ENCODE measurements at places on chromosomes 13 and 19.
A peak's percentile ranks its signal among the peaks of the same experiment; 100 is the strongest.

- no peak for DNase-seq
These were observed 58.5 kb downstream of the SCGB2B2 start for GRCh38 chr19:34618410-34618809.

DNA sequence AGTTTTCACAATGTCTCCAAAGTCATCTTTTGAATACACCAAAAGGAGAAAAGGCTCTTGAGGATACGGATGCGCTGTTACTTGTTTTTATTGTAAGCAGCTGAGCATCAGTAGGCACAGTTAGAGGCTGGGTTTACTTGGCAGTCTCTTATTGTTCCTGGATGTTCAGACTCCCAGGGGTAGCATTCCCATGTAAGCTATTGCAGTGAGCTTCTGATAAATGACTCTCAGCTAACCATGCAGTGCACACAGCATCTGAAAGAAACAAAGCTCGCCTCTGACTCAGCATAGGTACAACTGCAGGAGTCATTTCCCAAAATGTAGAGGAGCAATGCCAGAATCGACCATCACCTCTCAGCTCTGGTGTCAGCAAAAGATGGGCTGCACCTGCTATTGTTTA is 84.8 kb downstream of the DCT start:
- DNase-seq, result no peak

DNA sequence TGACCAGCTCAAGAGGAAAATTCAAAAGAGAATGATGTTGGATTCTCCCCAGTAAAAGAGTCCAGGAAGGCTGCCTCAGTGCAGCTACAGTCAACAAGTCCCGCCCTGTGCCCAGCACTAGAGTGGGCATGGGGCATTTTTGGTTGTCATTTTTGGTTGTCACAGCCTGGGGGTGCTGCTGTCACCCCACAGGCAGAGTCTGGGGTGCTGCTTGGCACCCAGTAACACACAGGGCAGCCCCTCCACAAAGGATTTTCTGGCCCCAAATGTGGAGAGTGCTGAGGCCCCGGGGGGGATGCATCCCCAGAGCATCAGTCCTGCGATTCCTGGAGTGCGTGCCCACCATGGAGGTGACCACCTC is 28.2 kb upstream of the TMEM255B start:
- no peak for DNase-seq

DNA sequence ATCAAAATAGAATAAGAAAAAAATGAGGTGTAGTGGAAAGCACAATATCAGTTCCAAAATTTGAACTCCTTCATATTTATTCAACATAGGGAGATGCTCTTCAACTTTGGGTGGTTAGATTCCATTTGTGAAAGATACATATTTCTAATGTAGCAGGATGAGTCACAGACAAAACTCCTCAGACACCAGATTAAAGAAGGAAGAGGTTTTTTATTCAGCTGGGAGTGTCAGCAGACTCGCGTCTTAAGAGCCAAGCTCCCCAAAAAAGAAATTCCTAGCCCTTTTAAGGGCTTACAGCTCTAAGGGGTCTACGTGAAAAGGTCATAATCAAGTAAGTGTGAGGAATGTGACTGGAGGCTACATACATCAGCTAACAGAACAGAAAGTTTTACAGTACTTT is 6.8 kb upstream of the ZNF765 start:
- DNase-seq, result no peak

DNA sequence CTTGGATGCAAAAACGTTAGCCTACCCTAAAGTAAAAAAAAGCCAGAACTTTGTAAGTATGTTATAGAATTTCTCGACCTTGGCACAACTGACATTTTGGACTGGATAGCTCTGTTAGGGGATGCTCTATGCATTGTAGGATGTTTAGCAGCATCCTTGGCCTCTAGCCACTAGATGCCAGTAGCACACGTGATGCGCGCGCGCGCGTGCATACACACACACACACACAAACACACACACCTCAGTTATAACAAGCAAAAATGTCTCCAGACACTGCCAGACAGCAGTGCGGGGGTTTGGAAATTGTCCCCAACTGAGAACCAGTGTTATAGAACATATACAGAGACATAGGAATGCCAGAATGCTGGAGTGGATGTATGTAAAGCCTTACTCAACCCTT is 17.2 kb downstream of the ZNF226 start:
- no peak for DNase-seq

DNA sequence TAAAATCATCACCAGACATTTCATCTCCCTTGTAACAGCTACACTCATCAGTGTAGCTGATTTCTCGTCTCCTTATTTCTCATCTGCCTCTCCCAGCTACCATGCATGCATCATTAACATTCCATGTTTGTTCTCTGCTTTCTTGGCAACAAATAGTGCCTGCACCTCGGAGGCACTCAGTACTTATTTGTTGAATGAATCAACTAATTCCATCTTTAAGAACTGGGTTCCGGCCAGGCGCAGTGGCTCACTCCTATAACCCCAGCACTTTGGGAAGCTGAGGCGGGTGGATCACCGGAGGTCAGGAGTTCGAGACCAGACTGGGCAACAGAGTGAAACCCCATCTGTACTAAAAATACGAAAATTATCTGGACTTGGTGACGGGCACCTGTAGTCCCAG is 63.9 kb upstream of the GTF3A start:
- DNase-seq, result no peak

- DNase-seq, result no peak
These were observed 79.0 kb upstream of the ZNF536 start for GRCh38 chr19:30293051-30293785.

DNA sequence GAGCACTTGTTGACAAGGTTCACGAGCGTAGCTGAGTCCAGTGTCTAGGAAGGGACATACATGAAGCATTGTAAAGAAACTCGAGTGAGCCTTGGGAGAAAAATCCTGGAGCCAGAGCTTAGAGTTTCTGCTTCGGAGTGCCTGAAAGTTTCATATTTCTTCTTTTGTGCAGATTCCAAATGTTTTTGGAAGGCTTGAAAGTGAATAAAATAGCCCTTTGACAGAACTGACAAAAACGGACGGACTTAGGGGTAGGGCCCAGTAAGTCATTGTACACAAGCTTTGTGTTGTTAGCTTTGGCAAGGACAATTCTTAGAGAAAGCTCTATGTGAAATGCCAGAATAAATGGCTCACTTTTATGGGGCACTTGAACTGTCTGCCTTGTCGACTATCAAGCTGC is 2.8 kb downstream of the RNF113B start:
- DNase-seq, result no peak

DNA sequence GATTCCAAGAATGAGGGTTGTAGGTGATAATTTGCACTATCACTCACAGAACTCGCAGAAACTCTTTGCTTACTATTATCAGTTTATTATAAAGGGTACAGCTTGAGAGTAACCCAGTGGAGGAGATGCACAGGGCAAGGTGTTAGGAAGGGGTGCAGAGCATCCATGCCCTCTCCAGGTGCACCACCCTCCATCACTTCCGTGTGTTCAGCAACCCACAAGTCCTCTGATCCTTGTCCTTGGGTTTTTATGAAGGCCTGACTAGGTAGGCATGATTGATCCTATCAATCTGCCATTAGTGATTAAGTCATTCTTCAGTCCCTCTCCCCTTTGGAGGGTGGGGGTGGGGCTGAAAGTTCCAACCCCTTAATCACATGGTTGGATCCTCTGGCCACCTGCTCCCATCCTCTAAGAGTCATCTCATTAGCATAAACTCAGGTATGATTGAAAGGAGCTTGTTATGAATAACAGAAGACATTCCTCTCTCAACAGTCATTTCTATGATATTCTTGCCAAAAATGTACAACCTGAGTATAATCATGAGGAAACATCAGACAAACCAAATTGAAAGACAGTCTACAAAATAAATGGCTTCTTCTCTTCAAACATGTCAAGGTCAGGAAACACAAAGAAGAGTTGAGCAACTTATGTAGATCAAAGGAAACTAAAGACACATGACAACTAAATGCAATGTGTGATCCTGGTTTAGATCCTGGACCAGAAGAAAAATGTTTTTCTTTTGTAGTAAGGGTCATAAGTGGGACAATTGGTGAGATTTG is 225.4 kb downstream of the PCCA start:
- no peak for DNase-seq

DNA sequence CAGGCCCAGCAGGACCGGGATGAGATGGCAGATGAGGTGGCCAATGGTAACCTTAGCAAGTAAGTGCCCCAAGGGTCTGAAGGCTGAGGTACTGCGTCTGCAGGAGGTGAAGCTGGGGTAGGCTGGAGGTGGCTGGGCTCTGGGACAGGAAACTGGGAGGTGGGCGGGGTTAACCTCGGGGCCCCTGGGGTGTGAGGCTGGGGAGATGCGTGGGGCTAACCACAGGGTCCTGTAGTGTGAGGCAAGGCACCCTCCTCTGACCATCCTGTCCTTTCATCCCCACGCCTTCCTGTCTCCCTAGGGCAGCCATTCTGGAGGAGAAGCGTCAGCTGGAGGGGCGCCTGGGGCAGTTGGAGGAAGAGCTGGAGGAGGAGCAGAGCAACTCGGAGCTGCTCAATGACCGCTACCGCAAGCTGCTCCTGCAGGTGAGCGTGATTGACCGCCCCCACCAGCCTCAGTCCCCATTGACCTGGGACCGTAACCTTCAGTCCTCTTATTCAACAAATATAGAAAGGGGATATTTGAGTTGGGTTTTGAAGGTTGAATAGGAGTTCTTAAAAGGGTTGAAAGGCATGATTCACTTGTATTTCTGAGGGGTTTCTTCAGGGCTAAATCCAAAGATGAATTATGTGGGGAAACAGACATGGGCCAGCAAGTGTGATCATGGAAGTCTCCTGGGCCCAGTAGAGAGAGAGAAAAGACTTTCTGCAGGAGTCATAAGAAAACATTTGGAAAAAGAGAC is 35.7 kb downstream of the KCNC3 start:
- no peak for DNase-seq

- DNase-seq, result peak; percentile 56
These were observed 9.3 kb downstream of the ZNF787 start for GRCh38 chr19:56111601-56112312.

- no peak for DNase-seq
These were observed 5.5 kb downstream of the TPRX1 start for GRCh38 chr19:47798904-47799266.

GRCh38 chr19:38739440-38740256 is 4.6 kb downstream of the CAPN12 start:
- no peak for DNase-seq

- no peak for DNase-seq
These were observed 3.0 kb upstream of the CEACAM3 start for GRCh38 chr19:41793414-41793727.

DNA sequence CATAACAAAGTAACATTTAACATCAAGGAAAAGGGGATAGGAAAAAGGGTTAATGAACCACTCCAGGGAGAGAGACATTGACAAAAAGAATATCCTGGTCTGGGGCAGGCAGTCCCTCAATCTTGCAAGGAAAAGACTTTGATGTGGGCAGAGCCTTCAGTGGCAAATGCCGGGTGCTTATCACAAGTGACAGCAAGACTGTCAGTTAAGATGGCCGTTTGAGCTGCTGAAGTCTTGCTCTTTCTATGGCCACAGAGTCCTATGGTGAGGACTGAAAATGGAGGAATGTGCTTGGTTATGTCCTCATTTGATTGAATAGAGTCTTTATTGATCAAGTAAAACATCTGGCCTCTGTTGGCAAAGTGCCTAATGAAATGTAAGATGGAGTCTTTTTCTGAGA is 112.1 kb downstream of the B3GLCT start:
- DNase-seq, result no peak

DNA sequence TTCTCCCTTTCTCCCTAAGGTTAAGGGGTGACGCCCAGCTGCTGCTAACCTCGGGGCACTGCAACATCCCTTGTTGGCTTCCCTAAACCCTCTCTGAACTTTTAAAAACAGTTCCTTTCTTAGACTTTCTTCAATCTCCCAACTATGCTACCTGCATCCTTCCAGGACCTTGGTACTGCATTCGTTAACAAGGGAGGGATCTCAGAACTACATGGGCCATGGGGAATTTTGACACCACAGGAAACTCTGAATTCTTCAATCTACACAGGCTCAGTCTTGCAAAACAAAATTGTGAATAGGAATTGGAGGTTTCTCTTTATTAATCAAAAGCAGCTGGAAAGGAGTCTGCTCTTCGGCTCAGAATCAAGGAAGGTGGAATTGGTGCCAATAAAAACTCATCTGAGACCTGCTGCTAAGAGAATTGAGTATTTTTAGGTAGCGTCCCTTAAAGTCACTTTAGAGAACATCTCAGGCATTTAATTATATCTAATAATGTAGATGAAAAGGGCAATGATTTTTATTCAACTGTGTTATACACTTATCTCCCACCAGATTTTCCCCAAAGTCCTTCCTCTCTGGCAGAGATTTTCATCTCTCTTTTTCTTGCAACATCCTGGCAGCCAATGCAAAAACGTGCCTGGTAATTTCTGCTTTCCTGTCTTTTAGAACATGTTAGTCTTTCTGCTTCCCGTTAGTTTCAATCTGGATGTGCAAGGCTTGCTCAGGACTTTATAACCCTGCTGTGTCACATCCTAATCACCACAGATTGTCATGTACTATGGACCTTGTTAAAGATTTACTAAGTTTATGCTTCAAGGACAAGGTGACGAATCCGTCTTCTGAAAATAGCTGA is 69.1 kb upstream of the SLC15A1 start:
- DNase-seq, result no peak

- DNase-seq, result no peak
These were observed 266.7 kb downstream of the SPRY2 start for GRCh38 chr13:80074143-80074752.

- no peak for DNase-seq
These were observed 136.9 kb downstream of the USP12 start for GRCh38 chr13:27034678-27035111.

DNA sequence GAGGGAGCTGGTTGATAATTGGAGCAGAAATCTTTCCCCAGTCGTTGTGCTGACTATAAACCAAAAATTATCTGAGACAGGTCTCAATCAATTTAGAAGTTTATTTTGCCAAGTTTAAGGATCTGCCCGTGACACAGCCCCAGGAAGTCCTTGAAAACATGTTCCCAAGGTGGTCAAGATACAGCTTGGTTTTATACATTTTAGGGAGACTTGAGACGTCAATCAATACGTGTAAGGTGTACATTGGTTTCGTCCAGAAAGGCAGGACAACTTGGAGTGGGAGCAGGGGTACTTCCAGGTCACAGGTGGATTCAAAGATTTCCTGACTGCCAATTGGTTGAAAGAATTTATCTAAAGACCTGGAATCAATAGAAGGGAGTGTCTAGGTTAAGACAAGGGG is 17.6 kb downstream of the CFAP97D2 start:
- no peak for DNase-seq

DNA sequence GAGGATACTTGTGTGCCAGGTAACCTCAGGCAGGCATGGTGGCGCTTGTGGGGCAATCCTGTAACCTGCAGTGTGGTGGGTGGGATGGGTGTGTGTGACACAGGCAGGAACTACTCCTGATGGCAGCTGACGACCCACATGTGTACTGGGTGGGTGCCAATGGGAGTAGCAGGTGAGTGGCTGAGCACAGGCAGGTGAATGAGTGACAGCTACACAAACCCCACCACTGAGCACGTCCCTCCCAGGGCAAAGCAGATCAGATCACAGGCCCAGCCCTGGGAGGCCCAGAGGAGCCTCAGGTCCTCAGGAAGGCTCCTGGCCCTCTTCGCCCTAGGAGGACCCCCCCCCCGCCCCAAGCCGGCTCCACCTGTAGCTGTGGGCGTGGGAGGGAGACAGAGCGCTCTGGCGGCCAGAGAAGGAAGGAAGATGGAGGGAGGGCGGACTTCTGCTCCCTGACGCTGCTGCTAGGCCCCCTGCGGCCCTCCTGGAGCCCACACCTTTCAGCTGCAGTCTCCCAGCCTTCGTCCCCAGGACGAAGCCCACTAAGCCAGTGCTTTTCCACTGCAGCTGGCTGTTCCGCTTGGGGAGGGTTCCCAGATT is 1.3 kb upstream of the ZNF181 start:
- no peak for DNase-seq
